ENCODE measurements at places on chromosomes 12 and 14.

- DNase-seq, result no peak
Observed at GRCh38 chr12:10249690-10250455, 37.2 kb downstream of the GABARAPL1 start.

DNA sequence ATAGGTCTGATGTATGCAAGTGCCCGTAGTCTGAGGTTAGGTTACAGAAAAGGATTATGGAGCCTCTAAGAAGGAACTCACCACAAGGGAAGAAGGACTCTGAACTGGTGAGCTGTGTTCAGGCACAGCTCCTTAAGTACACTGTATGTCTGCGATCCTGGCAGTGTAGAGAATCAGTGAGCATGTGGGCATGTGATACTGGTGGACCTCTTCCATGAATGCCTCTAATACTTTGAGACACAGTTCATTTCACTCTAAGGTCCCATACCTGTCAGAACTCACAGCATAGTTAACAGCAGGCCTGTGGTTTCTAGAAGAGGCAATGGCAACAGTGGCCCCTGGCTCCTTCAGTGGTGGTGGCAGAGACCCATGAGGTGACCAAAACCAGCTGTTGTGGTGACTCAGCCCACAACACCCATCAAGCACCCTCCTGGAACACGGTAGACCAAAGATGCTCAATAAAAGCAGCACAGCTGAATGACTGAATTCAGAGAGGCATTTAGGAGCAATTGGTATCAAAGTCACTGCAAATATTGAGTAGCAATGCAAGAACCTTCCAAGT lies 6.9 kb upstream of the OR6J1 start:
- DNase-seq, result no peak

GRCh38 chr14:73283608-73284379 lies 46.5 kb downstream of the PAPLN start:
- no peak for DNase-seq

GRCh38 chr14:22547948-22548750 lies 40.9 kb downstream of the DAD1 start:
- DNase-seq, result no peak

DNA sequence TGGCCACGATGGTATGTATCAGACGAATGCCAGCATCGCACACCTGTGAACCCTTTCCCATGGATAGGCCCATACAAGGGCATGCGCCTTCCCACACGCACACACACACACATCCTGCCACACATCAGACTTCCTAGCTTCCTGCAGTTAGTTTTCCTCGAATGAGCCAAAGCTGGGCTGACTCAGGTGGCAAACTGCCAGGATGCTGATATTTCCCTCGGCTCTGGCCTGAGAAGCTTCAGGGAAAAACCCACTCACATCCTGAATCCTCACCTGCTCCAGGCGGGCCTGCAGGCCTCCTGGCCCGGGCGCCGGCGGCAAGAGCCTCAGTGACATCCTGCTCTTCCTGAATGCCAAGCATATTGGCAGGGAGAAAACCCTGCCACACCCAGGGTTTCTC lies 22.4 kb downstream of the CALM1 start:
- DNase-seq, result no peak

- DNase-seq, result no peak
Observed at GRCh38 chr14:31360919-31361662, 59.3 kb downstream of the HEATR5A start.

DNA sequence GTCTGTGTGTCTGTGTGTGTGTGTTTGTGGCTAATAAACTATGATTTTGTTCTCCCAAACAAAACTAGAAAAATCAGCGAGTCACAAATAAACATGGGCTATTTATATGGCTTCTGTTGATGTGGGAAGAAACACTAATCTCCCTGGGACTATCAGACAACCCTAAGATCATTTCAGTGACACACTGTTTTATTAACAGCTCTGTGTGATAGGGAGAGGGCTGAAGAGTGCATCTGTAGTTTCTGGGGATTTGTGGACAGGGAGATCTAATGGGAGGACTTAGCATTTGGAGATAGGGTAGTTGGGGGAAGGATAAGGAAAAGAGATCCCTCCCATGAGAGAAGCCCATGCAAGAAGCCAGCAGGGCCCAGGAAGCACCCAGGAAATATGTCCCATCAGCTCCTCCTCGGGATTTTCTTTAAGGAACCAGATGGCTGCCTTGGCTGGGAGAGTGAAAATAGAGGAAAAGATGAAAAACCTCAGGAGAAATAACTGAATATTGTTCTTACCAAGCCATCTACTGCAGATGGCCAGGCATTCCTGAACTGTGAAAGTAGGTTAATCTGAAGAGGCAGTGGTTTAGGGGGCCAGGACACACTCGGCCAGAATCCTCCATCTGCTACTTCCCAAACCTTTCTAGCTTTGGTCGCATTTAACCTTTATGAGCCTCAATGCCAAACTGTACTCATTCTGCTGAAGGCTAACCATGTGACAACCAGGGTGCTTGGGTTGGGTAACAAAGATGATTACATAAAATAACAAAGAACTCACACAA lies 253.4 kb downstream of the BTG1 start:
- DNase-seq, result no peak

GRCh38 chr12:51920046-51920445 lies 12.7 kb downstream of the ACVRL1 start:
- no peak for DNase-seq

DNA sequence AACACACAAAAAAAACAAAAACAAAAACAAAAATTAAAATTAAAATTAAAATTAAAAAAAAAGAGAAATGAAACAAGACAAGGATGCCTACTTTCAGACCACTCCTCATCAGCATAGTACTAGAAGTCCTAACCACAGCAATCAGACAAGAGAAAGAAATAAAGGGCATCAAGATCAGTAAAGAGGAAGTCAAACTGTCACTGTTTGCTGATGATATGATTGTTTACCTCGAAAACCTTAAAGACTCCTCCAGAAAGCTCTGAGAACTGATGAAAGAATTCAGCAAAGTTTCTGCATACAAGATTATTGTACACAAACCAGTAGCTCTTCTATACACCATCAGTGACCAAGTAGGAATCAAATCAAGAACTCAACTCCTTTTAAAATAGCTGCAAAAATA lies 29.2 kb downstream of the ALG10 start:
- DNase-seq, result no peak

DNA sequence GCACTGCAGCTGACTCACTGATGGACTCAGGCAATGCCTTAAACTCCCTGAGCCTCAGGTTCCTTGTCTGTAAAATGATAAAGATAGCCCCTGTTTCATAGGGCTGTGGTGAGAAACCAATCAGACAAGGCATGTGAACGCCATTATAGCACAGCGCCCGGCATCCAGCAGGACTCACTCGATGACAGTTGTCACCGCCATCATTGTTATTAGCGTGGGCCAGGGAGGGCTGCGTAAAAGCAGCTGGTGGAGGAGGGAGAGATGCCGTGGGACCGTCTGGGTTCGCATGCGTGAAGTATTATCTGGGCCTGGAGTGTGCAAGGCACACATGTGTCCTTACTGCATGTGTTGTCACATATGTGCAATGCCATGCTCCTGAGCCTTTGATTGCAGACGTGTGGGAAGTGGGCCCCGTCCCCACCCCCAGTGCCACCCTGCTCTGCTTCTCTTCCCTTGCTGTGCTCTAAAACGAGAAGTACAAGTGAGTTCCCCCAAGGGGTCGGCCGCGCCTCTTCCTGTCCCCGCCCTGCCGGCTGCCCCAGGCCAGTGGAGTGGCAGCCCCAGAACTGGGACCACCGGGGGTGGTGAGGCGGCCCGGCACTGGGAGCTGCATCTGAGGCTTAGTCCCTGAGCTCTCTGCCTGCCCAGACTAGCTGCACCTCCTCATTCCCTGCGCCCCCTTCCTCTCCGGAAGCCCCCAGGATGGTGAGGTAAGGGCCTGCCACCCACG lies at the start of gene PTPN6:
PTPN6 (plus strand) TSS at position 546 of the 730 bp plus-strand sequence; CDS start at position 703, 157 bp downstream.
- DNase-seq, result no peak

- no peak for DNase-seq
Observed at GRCh38 chr12:26370098-26370497, 174.7 kb downstream of the SSPN start.

- no peak for DNase-seq
Observed at GRCh38 chr14:92539875-92540274, 26.3 kb downstream of the RIN3 start.

DNA sequence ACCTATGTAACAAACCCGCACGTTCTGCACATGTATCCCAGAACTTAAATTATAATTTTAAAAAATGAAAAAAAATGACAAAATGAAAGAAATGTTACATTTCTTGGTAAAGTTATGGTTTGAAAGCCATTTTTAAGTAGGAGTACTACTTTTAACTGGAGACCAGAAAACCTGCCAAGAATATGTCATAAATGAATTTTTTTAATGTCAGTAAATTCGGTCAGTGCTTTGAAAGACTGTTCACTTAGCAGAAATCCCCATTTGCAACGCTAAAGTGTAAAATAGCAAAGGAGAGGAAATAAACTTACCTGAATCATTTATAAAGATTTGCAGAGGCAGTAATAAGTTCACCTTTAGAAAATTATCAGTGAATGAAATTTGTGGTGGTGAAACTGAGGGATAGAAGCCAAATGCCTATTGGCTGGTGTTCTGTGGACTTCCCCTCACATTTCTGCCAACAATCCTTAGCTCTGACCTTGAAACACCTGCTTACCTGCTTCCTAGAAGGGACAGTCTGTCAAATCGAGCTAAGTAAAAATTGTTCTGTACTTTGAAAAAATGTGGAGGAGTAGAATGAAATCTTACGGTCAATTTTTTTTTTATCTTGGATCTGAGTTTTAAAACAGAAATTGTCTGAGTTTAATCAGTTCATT lies 714.2 kb downstream of the SLC6A15 start:
- no peak for DNase-seq
